CD4-positive, alpha-beta memory T cell (primary cell): ENCODE measurements at places on chromosomes 2 and 18. TPM values are rescaled to one million over a fixed set of nuclear protein-coding genes. Genes with fewer than 3 reads are reported as not detected.

Gene RBM43
- polyA plus RNA-seq = 2.2 TPM

- DNase-seq = no peak
Observed at GRCh38 chr2:133576714-133577113, 8.5 kb upstream of the NCKAP5 start.

- no peak for DNase-seq
Observed at GRCh38 chr18:12930376-12930775, 17.4 kb upstream of the SEH1L start.

- DNase-seq = no peak
Observed at GRCh38 chr2:74821177-74822126, 12.5 kb upstream of the HK2 start.

DNA sequence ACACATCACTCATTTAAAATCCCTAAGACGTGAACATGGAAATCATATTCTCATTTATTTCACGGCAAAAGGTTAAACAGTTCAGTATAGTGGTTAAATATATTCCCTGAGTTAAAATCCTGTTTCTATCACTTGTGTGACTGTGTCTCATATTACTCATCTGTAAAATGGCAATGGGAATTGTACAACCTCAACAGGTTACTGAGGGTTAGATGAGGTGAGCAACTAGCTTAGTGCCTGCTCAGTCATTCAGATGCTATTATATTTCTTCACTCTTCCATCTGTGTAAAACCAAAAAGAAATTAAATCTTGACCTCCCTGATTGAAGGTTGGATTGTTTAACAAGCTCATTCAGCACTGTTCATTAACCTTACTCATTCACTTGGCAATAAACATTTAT is 212.4 kb upstream of the STK17B start:
- no peak for DNase-seq
